ENCODE measurements at places on chromosomes 6 and 20.
A peak's percentile ranks its signal among the peaks of the same experiment; 100 is the strongest.

DNA sequence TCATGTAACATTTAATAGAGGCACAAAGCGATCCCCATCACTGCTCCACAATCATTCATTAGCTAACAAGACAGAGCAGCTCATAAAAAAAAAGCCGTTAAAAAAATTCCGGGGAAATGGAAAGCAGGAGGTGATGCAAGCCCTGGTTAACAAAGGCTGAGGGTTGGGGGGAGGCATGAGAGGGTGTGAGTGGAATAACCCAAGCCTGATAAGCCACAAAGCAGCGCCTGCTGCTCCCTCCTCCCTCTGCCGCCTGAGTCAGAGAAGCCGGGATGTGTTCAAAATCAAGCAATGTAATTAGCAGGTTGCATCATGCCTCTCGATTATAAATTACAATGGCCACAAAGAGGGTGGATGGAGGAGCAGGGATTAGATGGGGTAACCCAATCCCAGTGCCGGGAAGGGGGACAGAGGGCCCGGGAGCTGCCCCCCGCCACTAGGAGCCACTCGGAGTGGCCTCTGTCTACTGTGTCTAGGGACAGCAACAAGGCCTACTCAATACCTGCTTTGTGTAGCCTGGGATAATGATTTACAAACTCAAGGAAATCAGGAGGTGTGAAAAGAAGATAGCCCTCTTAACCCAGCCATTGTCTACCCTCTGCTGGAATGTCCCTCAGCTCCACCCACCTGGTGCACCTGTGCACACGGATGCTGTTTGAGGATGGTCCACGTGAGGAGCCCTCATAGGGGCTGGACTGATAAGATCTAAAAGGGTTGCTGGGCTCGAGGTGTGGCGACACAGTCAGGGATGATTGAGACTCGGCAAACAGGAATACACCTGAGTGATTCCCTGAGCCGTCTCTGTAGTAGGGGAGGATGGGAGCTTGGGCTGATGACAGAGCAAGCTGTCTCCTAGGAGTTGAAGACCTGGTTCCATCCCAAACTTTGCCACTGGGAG, 156.9 kb downstream of the VEGFA start:
- DNase-seq: no peak

DNA sequence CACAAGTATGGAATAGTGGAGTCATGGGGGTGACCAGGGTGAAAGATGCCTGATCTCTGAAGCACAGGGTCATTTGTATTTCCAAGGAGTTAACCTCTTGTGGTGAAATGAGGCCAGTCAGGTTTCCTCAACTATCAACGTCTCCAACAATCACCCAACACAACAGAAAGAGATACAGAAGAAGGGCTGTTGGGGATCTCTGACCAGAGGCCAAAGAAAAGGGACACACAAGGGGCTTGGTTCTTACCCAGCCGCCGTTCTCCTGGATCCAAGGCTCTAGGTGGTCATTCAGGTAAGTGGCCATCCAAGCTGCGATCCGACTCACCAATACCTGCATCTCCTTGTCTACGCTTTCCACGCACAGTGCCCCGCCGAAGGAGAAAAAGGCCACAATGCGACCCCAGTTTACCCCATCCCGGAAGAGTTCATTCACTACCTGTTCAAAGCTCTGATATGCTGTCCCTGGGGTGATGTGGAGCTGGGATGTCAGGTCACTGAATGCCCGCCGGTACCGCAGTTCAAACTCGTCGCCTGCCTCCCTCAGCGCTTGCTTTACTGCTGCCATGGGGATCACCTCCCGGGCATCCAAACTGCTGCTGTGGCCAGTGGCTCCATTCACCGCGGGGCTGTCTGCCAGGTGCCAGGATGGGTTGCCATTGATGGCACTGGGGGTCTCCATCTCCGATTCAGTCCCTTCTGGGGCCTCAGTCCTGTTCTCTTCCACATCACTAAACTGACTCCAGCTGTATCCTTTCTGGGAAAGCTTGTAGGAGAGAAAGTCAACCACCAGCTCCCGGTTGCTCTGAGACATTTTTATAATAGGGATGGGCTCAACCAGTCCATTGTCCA, 1.0 kb downstream of the BCL2L1 start:
- no peak for DNase-seq

- DNase-seq: no peak
Measured at GRCh38 chr20:62989201-62989601, 17.6 kb downstream of the BHLHE23 start.

DNA sequence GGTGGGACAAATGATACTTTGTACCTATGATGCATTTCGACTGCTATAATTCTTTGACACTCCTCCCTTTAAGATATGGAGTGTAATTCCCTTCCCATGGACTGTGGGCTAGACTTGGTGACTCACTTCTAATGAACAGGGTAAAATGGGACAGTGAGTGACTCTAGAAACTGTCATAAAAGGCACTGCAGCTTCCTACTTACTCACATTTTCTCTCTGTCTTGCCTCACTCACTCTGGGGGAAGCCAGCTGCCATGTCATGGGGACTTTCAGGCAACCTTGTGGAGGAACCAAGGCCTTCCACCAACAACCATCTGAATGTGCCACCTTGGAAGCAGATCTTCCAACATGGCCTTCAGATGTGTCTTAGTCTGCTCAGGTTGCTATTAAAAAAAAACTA, 12.9 kb upstream of the GFOD1 start:
- DNase-seq: peak; percentile 57

GRCh38 chr20:14698125-14698524, 360.7 kb upstream of the FLRT3 start:
- DNase-seq: no peak

GRCh38 chr6:115947966-115948541, 112.6 kb downstream of the FRK start:
- DNase-seq: no peak

GRCh38 chr6:97150932-97151331, 132.1 kb downstream of the MMS22L start:
- no peak for DNase-seq

DNA sequence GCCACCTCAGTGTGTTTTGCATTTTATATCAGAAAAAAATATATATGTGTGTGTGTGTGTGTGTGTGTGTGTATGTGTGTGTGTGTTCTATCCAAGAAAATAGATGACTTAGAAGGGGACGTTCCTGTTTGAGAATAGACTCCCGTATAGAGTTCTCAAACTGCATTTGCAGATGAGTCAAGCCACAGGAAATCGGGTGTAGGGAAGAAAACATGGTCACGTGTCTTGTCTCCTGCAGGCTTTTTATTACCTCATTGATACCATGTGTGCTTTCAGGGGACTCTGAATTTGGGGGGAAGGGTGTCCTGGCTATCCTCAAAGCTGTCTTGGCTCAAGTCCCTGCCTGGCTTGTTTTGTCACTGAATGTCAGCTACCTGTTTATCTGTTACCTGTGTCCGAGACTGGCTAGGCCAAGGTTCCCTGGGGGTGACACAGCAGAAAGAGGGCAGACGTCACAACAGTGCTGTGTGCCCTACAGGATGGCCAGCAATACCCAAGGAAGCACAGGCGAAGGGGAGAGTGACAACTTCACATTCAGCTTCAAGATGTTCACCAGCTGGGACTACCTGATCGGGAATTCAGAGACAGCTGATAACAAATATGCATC, 55.7 kb upstream of the NOP56 start:
- no peak for DNase-seq

GRCh38 chr6:100311707-100312251, 152.9 kb downstream of the SIM1 start:
- no peak for DNase-seq

DNA sequence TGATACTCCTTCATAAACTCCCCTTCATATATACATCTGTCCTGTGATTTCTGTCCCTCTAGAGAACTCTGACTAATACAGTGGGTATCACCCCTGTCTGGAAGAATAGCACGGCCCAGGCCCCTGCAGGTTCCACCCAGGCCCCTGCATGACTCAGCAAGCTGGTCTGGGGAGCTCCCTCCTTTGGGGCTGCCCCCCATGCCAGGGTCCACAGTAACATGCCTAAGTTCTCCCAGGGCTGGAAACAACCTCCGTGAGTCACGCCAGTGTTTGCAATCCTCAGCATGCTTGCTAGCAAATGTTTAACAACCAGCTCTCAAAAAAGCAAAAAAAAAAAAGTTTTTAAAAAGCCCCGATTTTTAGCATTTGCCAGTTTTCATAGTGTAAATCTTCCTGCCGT, 134.3 kb upstream of the CDH4 start:
- DNase-seq: no peak

GRCh38 chr6:105321207-105321606, 81.7 kb downstream of the PREP start:
- no peak for DNase-seq

- no peak for DNase-seq
Measured at GRCh38 chr6:157134402-157135047, 188.8 kb downstream of the TMEM242 start.

DNA sequence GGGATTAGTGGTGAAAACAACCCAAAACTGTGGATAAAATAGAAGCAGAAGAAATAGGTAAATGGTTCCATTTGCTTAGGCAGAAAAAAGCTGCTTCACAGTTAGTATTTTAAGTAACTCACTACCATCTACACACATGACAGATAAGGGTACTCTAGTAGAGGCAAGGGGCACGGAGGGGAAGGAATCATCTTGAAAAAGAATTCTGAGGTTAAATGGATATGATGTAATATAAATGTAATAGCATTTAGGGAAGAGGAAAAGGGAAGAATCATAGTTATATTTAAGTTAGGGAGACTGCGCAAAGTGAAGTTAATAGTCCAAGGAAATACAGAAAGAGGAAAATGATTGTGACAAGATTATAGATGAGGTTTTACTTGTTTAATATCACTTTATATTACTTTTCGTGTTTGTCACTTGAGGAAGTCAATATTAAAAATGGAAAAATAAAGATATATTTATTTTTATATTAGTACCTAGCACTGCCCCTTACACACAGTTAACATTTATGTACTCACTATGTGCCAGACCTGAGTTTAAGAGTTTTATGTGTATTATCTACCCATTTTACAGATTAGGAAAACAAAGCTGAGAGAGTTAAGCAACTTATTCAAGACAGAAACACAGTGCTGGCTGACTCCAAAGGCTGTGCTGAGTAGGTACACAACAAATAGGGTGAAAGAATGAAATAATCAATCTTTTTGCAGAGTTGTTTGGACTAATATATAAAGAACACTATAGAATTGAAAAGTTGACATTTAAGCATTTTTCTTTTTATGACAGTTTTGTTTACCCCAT, 128.1 kb downstream of the REV3L start:
- no peak for DNase-seq

DNA sequence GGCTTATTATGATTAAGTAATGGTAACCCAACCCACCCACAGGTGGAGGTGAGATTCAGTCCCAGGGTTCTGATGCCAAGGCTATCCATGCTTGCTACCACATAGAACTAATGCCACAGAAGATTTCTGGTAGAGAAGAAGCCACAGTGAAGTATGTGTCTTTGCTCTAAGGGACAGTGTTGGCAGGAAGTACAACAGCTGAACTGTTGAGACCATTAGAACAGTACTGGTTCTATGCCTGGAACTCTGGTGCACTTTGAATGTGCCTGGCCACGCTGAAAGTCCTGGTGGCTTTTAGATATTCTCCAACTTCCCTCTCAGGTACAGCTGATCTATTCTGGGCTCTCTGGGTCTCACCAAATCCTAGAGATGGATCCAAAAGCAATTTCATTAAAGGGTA, 7.8 kb downstream of the STX7 start:
- no peak for DNase-seq

DNA sequence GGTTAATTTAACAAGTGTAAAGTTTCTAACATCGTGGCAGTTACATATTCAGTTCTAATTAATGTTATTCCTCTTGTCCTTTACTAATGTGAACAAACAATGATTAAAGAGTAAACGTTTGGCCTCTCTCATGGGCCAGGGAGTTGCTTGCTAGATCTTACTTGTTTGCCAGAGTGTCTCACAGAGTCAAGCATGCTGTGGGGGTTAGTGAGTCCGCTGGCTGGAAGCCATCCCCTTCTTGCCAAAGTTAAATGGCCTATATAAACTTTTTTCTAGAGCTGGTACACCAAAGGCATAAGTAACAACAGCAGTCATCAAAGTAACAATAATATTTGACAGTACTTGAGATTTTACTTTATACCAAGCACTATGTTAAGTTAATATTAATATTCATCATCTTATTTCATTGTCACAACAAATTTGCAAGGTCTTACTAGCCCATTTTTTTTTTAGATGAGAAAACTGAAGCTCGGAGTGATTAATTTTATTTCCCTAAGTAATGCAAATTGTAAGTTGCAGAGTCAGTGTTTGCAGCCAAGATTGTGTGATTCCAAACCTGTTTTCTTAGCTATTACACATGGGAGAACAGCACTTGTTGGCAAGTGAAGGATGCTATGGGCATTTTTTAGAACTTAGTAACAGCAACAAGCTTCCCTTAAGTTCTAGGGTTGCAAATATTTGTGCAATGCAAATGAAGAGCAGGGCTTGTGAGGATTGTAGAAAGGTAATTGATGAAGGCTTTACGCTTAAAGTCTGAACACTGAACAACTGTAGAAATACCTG, 224.5 kb downstream of the RFPL4B start:
- no peak for DNase-seq

DNA sequence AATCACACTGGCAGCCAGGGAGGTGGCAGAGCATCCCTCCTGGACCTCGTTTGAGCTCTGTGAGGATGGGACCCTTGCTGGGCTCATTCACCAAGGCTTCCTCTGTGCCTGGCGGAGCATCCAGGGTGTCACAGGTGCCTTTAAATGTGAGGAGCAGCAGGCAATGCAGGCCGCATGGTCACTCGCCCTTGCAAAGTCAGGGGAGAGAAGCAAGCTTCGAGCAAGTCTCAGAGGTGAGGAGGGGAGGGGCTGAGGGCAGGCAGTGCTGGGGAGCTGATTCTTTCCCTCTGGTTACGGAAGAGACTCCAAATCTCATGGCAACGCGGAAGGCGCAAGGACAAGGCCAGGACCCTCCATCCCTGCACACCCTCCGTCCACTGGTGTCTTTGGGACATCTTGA, 182.7 kb upstream of the PMEPA1 start:
- no peak for DNase-seq

DNA sequence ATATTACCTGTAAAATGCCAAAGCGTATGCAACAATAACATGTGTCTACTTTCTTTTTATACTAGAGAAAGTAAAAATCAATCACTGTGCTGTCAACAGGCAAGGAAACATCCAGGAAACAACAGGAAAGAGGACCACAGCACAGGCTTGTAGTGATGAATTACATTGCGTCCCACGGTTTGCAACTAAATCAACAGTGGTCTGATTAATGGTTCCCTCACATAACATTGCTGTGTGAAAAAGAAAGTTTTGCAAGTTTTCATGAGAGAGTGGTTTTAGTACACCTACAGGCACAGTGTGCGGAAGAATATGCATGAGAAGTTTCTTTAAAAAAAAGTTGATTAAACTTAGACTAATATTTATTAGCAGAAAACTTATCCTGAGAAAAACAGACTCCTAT, 329.5 kb upstream of the HSF2 start:
- DNase-seq: no peak

- no peak for DNase-seq
Measured at GRCh38 chr20:32203356-32204204, 4.0 kb downstream of the PLAGL2 start.

GRCh38 chr6:168796106-168796505, 355.1 kb downstream of the SMOC2 start:
- no peak for DNase-seq

Data from bone marrow (tissue), 2 donors.